ENCODE measurements at places on chromosomes 6 and 20.

GRCh38 chr6:77466055-77466450, 2.8 kb upstream of the HTR1B start:
- no peak for DNase-seq

DNA sequence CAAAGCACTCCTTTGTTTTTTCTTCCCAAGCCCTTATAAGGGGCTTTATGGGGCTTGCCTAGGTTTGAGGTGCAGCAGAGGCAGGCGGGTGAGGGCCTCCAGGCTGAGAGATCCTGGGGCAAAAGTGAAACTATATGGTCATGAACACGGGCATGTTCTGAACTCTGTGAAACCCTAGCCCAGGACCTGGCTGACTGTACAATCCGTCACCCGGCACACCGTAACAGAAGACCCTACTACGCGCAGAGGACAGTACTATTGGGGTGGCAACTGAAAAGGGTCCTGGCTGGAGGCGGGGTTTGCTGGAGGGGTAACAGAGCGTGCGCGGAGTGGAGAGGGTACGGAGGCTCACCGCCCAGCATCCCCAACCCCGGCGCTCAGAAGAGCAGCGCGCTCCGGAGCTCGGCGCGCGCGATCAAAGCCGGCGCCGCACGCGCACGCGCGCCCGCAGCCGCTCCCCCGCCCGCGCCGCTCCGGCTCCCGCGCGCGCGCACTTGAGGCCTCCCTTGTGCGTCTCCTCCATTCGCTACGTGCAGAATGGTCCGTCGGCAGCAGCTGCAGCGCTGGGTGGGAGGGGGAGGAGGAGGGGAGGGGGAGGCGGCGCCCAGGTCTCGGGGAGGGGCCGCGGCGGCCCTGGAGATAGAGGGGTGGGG, 54.2 kb downstream of the MRPL14 start:
- DNase-seq = peak; percentile 37

DNA sequence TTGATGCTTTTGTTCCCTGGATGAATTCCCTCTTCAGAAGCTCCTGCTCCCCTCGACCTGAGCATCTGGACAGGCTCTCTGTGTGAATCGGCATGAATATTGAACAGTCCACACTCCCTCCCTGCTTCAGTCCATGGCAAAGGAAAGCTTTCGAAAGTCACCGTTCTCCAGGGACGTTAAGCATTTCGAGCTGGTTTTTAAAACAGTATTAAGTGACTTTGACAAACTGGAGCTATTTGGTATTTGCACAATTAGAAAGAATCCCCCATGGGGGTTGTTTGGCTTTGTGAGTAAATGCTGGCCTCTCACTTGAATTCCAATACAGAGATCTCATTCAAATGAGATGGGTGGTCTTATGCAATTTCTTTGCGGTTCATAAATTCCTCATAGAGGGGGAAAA, 85.3 kb upstream of the TIAM2 start:
- DNase-seq = no peak

DNA sequence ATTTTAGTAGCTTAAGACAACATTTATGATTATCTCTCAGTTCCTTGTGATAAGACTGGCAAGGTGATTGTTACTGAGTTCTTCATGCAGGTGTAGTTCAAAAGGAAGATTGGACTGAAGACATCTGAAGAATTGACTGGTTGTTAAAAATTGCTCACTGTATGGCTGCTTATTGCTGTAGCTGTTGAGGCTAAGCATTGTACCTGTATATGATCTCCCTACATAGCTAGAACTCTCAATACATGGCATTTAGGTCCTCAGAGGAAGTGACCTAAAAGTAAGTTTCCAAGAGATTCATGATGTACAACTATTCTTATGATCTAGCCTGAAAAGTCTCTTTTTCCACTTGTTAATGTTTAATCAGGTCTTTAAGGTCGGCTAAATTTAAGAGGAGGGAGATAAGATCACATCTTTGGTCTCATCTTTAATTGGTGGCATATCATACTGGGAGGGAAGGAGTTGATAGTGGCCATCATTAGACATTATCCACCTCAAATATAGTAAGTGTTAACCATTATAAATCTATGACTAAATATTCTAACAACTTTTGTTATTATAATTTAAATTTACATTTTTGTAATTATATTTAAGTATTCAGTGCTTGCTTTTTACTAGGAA, 401.2 kb upstream of the EPHA7 start:
- no peak for DNase-seq

DNA sequence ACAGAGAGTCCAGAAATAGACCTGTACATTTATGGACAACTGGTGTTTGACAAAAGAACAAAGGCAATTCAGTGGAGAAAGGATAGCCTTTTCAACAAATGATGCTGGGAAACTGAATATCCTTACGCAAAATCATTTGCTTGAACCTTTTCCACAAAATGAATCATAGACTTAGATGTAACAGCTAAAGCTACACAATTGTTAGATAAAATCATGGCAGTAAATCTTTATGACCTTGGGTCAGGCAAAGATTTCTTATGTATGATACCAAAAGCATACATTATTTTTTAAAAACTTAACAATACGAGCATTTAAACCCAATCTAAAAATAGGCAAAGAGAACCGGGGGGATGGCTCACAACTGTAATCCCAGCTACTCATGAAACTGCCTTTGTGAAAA, 73.5 kb upstream of the DST start:
- no peak for DNase-seq

DNA sequence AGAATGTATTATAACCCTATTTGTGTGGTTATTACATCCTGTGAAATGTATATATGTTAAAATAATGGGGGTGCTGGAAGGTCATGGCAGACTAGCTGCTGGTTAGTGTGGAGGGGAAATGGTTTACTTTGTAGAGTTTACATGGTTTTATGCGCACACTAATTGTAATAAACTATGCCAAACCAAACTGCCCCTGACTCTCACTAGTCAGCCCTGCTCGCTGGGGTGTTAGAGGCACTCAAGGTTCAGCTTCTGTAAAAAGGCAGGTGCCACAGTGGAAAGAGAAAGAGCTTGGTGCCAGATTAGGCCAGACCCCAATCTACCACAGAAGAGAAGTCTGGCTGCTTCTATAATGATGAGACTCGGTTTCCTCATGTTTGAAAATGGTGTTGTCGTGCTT, 52.7 kb downstream of the GOPC start:
- DNase-seq = no peak

- DNase-seq = no peak
Measured at GRCh38 chr6:168200571-168201134, 118.9 kb downstream of the DACT2 start.

- DNase-seq = no peak
Measured at GRCh38 chr6:56168596-56168995, 78.8 kb downstream of the COL21A1 start.

Measured in activated CD8-positive, alpha-beta memory T cell treated with anti-CD3 and anti-CD28 coated beads for 4 hours (primary cell).